ENCODE measurements at places on chromosomes 5 and 9.

- no peak for DNase-seq
These were observed 42.1 kb upstream of the EEIG1 start for GRCh38 chr9:128022886-128023285.

- DNase-seq = no peak
These were observed 926.3 kb downstream of the TLE4 start for GRCh38 chr9:80498001-80498555.

- DNase-seq = no peak
These were observed 639.3 kb downstream of the MTRR start for GRCh38 chr5:8508231-8508630.

DNA sequence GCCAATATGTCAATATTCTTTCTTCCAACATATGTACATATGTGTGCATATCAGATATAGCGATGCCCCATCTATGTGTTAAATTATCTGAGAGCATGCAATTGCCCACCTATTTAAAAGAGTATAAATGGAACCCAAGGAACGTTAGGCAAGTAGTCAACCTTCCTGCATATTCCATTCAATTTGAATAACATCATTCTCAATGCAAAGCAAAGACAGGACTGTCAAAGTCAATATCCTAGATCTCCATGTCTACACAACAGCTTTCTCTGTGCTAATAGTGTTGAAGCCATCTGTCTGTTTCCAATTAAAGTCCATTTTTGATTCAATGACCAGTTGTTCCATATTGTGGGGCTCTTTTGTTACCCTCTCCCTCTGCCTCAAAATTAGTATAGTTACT lies 85.3 kb upstream of the COX7C start:
- no peak for DNase-seq

DNA sequence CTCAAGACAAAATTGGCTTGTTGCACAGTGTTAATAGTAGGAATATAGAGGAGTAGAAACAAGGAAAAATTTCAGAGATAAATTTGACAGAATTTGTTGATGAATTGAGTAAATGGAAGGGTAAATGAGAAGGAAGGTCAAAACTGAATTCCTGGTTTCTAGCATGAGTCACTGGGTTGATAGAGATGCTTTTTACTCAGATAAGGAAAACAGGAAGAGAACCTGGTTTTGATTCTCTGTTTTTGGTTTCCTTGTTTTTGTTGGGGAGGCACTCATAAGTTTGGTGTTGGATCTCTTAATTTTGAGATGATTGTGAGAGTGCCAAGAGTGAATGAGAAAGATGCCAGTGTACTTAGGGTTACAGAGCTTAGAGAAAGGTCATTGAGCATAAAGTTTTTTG lies 7.1 kb downstream of the LRRC70 start:
- DNase-seq = no peak

GRCh38 chr5:72394688-72395087 lies 74.5 kb downstream of the PTCD2 start:
- peak; percentile 15 for DNase-seq

- no peak for DNase-seq
These were observed 57.6 kb upstream of the RASA1 start for GRCh38 chr5:87210076-87210475.

DNA sequence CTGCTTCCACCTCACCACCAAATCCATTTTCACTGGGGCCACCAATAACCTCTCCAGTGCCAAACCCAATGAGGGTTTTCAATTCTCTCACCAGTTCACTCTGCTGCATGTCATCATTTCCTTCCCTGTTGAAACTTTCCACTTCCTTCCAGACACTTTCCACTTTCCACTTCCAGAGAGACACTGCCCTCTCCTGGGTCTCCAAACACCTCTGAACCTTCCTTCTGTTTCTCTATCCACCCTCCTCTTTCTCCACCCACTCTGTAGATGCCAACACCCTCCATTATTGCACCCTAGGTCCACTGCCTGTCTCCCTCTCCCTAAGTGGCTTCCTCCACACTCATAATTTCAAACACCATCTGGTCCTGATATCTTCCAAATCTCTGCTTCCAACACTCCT lies 39.6 kb downstream of the PDE6A start:
- no peak for DNase-seq

DNA sequence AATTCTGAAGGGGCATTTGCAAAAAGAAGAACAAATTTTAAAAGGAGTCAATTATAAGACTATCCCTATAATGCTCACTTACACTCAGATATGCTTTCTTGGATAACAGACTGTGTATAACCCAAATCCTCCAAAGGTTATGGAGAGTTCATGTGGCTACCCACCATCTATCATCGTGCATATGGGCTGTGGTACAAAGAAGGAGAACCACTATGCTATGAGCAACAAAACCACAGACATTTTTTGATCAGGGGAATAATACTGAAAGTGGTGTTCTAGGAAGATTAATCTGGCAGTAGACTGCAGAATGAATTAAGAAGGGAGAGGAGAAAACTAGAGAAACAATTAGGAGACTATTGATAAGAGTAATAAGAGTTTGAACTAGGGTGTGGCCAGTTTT lies 16.8 kb downstream of the NR3C1 start:
- DNase-seq = no peak

DNA sequence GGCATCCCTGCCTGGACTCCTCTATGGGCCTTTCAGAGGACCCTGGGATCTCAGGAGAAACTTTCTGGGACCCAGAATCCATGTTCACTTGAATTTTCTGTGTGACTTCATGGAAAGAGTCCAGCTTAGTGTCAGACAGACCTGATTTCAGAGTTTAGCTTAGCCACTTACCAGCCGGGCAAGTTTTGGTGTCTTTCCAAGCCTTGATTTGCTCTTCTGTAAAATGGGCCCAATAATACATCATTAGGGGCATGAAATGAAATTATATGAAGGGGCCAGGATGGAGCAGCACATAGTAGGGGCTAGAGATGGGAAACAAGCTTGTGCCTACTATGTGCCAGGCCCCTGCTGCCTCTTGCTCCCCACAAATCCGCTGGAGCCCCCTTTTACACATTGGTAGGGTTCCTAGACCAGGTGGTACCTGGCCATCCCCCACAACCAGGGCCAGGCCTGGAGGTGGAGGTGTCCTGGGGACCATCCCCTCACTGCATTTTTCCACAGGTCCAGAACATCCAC lies 33.2 kb upstream of the RPL26L1 start:
- no peak for DNase-seq

GRCh38 chr5:173316339-173317020 lies 11.7 kb downstream of the STC2 start:
- no peak for DNase-seq

DNA sequence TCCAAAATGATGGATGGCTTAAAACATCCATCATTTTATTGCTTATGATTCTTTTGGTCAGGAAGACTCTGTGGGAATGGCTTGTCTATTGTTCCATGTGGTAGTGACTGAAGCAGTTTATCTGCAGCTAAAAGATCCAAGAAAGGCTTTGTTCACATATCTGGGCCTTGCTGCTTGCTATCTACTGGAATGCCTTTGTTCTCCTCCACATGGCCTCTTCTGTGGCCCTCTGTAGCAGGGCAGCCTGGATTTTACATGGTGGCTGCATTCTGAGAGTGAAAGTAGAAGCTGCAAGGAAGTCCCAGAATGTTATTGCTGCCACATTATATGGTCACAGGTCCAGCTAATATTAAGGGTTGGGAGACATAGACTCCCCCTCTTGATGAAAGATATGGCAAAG lies 35.1 kb downstream of the DMXL1 start:
- no peak for DNase-seq

DNA sequence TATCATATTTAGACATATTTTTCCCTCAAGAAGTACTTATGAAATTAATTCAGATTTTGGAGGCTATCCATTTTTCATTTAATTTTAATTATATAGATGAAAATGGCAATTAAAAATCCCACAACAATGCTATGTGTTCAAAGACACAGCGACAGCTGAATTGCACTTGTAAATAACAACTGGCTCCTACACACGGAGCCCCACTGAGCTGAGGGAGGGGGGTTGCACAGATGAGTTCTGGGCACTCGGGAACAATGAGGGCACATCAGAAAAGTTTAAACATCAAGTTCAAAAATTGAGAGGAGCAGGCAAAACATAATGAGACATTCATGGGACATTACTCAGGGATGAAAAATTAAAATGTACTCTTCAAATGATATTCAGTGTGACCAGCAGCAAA lies 104.9 kb downstream of the MARCHF3 start:
- no peak for DNase-seq

GRCh38 chr5:125346316-125346715 lies 599.9 kb upstream of the ZNF608 start:
- DNase-seq = no peak

DNA sequence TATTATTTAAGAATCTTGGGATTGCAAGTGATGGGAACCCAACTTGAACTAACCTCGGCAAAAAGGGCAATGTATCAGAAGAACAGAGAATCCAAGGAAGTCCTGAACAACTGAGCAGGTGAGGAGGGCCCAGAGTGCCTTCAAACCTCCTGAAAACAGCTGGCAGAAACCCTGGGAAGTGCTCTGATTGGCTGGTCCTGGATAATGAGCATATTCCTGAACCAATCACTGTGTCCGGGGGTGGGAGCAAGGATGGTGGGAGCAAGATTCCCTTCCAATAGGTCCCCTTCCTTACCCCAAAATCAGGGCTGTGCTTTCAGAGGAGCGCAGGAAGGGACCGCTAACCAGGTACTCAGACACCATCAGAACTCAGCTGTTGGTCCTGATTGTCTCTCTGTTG lies 31.9 kb upstream of the TBC1D2 start:
- DNase-seq = no peak

DNA sequence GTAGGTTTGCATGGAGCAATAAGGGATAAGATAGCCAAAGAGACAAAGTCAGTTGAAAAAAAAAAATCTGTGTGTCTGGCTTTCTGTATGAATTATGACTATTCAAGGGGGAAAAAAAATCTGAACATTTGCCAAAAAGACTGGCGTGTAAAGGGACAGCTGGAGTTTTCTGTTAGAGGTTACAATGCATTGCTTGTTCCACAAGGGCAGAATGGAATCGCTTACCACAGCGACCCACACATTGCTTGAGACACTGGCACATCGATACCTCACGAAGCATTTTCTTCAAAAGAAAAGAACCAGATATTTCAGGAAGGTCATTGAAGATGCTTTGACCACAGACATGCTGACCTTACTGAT lies 327.8 kb downstream of the TMEM167A start:
- no peak for DNase-seq

DNA sequence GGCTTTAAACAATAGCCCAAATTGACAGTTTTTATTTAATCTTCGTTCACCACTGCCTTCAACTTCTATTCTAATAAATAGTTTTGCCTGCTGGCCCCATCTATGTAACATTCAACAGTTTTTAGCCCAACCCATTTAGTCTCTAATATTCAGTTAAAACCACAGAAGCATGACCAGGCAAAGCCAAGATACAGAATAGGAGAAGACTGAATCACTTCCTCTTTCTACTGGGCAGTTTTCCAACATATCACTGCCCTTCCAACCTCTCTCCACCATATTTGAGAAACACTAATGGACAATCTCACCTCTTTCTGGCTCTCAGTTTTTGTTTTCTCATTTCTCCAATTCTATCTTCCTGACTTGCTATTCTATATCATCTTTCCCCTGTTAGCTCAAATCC lies 352.9 kb downstream of the DNAH5 start:
- DNase-seq = peak; percentile 14

GRCh38 chr9:20144197-20144596 lies 355.4 kb upstream of the SLC24A2 start:
- no peak for DNase-seq

- DNase-seq = peak; percentile 12
These were observed 16.3 kb downstream of the NMRK1 start for GRCh38 chr9:75071530-75072122.

GRCh38 chr9:90176901-90177300 lies 465.7 kb downstream of the DIRAS2 start:
- no peak for DNase-seq

GRCh38 chr5:39186722-39187539 lies 32.4 kb downstream of the FYB1 start:
- no peak for DNase-seq

- peak; percentile 34 for DNase-seq
These were observed 14.7 kb downstream of the SLC45A2 start for GRCh38 chr5:33969572-33970452.

DNA sequence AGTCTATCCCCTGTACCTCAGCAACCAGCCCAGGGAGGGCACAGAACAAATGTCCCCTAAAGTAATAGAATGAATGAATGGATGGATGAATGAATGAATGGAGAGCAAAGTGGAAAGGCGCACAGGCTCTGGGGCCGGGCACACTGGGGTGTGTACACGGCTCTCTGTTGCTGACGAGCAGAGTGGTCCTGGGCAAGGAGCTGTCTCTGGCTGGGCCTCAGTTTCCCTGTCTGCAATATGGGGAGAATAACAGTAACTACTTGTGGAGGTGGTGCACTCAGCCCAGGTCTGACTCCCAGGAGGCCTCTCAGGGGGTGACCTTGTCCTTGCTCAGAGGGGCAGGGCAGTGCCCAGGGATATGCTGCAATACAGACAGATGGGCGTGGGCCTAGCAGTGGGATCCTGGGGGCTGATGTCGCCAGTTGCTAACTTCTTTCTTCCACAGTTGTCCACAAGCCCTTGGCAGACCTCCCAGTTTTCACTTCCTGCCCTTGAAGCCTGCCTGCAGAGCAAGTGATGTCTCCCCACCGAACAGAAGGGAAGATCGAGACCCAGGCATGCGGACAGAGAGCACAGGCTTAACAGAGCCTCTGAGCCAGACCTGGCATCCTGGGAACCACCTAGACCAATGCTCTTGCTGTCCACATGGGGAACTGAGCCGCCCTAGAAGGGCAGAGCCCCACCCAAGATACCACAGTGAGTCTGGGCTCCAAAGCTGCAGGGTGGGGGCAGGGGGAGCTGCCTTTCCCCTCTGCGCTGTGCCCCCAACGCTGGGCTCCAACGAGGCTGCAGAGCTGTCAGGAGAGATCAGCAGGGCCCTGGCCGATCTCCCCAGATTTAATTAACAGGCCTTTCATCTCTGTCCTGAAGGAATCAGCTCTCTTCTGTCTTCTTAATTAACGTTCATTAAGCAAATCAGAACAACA lies 13.6 kb upstream of the LAMC3 start:
- no peak for DNase-seq

- DNase-seq = peak; percentile 73
These were observed 46.7 kb downstream of the PRRC1 start for GRCh38 chr5:127564002-127564769.

- no peak for DNase-seq
These were observed 302.7 kb downstream of the EPB41L4A start for GRCh38 chr5:112116371-112116770.

DNA sequence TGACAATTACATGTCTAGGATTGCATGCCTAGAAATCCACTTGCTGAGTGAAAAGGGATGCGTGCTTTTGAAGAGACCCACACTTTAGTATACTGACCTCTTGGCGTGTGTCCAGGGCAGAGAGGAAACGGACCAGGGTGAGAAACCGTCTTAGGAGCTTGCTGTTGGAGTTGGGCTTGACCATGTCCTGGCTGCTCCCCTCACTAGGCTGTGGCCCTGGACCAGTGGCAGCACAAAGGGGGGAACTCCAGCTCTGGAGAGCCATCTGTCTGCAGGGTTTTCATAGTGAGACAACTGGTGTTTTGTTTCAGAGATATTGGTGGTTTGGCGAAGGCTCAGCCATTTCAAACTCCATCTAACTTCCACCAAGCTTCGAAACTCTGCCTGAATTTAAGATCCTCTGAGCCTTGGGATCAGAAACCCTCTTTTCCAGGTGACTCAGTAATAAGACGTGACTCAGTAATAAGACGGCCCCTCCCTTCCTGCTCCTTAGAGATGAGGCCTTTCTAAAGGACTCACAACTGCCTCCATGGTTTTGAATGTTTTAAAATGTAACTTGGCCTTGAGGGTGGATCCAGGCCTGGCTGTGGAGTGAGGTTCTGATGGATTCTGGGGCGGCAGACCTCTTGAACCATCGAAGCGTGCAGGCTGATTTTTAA lies 165.8 kb downstream of the MELK start:
- DNase-seq = no peak

Measured in Calu3 (cell line).